ENCODE measurements at places on chromosomes 5 and 9. TPM values are rescaled to one million over a fixed set of nuclear protein-coding genes. Genes with fewer than 3 reads are reported as not detected.

Gene CNTNAP3B
- 24.3 TPM for total RNA-seq

Gene SAPCD2
- 71.7 TPM for total RNA-seq

Gene SAXO1
- total RNA-seq = not detected

Gene FABP6
- 8.5 TPM for total RNA-seq

Gene DDX41
- 141 TPM for total RNA-seq

Gene C5orf58
- not detected for total RNA-seq

Gene CDH10
- total RNA-seq = not detected

Gene TSSK1B
- not detected for total RNA-seq

Gene IL5
- not detected for total RNA-seq

Gene PRLR
- 0.10 TPM for total RNA-seq

Gene DENND1A
- total RNA-seq = 33.0 TPM

Gene MARCHF11
- total RNA-seq = not detected

Gene RBM27
- total RNA-seq = 15.2 TPM

All from HCT116 (cell line).